ENCODE measurements at places on chromosomes 6 and 20.

- no peak for DNase-seq
These were observed 76.1 kb upstream of the FOXQ1 start for GRCh38 chr6:1235825-1236224.

DNA sequence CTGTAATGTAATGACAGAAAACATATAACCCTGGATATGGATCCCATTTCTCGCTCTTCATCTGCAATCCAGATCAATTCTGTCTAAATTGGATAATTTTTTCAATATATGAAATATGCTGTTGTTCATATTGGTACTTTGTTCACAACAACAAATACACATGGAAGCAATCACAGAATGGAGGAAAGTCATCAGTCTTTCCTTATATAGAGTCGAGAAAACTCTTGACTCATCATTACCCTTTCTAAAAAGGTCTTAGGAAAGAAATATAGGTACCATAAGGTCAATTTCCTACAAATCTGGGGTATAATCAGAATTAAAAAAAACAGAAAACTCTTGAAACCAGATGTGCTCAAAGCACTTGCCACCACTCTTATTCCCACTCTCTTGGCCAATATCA is 677.6 kb upstream of the ID4 start:
- DNase-seq = no peak

DNA sequence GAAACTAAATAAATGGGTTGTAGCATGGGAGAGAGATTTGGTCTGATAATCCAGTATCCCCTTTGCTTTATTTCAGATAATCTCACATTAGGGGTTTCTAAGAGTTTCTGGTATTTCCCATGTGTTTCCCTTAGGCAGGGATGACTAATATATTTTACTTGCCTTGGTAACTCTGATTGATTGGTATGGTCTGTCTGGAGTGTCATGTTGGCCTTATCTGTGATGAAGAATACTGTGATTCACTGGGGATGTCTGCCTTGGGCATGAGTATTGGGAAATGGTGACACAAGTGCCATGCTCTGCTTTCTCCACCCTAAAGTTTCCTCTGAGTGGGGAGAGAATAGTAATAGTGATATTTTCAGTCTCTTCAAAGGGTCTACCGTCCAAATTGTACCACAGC is 10.1 kb downstream of the SLC22A2 start:
- no peak for DNase-seq

- no peak for DNase-seq
These were observed 178.6 kb downstream of the CDH26 start for GRCh38 chr20:60136645-60137401.

DNA sequence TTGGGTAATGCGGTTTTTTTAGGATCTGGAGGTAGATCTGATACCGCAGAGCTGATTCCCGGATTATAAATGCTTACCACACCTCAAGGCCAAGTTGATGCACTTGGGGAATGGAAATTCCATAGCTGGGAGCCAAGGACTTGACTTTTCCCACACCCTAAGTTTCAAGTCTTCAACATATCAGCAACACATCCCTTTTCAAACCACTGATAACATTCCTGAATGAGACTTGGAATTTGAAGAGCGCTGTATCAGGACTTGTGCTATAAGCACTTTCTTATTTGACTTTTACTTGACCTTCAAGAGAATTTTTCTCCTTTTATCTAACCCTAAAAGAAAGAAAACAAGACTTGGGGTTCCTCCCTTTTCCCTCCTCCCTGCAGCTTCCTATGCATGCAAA is 90.6 kb upstream of the NAA20 start:
- no peak for DNase-seq

DNA sequence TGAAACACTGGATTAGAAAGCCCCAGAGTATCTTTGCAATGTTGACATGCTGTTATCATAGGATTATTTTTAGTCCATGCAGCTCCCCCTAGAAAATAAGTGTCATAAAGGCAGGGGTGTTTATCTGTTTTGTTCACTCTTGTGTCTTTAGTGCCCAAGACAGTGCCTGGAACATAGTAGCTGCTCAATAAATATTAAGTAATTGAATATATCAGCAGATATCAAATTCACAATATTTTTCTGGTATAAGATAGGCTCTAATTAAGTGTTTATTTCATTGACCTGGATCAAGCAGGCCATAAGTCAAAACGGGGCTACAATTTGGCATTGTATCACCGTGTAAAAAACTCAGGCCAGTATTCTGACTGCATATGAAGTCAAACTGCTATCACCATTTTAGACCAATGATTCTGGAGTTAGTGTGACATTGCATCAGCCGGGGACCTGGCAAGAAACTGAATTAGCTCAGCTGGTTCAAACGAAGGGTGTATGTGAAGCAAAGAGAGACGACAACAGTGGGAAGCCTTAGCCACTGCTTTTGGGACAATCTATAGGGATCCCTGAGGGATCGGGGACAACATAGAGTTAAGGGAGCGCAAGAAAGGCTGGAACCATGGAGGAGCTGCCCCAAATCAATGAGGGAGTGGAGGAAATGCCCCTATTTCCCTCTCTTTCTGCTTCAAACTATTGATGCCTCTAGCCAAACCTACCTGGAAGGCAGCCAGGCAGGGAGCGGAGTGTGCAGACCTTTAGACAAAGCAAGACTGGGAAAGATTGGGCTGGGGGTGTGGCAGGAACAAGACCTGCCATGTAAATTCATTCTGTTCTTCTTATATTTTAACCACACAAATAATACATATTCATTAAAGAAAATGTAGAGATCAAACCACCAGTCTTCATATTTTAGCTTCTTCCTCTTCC is 112.2 kb downstream of the PLEKHG1 start:
- DNase-seq = no peak

GRCh38 chr20:13745784-13746183 is 38.9 kb downstream of the ESF1 start:
- DNase-seq = no peak

DNA sequence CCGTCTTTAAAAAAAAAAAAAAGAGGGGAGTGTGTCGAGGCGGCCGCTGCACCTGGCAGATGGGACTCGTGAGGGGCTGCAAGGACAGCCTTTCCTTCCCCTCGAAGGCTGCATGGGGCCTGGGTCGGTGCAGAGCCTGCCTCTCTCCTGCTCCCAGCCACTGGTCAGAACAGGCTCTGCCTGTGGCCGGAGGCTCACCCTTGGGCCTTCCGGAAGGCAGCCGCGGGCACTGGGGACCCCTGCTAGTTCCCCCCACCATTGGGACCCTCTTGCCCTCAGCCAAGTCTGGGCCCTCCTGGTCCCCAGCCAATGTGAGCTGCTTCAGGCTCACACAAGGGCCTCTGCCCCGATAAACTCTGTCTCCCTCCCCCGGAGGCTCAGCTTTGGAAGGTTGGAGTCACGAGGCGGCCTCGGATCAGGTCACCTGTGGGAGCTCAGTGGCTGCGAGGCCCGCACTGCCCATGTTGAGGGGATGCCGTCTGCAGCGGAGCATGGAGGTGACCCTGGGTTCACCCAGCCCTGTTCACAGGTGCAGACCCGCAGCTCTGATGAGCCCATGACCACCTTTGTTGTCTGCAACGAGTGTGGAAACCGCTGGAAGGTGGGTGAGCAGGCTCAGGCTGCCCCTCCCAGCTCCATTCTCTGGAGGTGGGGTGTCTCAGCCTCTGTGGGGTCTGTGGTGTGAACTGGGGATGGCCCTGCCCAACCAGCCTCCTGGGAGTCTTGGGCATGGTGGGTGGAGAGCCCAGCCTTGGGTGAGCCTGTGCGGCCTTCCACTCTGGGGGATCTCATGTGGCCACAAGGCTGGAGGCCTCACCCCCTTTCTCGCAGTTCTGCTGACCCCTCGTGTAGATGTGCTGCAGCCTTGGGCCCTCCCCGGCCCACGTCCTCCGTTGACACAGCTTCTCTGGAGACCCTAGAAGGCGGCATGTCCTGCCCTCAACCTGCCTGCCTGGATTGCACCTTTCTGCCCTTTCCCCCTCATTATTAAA is 7.7 kb downstream of the RGS19 start:
- DNase-seq = no peak

- DNase-seq = no peak
These were observed 38.0 kb downstream of the PDE10A start for GRCh38 chr6:165624871-165625639.

- no peak for DNase-seq
These were observed 333.2 kb upstream of the PLCB4 start for GRCh38 chr20:8735674-8736073.

DNA sequence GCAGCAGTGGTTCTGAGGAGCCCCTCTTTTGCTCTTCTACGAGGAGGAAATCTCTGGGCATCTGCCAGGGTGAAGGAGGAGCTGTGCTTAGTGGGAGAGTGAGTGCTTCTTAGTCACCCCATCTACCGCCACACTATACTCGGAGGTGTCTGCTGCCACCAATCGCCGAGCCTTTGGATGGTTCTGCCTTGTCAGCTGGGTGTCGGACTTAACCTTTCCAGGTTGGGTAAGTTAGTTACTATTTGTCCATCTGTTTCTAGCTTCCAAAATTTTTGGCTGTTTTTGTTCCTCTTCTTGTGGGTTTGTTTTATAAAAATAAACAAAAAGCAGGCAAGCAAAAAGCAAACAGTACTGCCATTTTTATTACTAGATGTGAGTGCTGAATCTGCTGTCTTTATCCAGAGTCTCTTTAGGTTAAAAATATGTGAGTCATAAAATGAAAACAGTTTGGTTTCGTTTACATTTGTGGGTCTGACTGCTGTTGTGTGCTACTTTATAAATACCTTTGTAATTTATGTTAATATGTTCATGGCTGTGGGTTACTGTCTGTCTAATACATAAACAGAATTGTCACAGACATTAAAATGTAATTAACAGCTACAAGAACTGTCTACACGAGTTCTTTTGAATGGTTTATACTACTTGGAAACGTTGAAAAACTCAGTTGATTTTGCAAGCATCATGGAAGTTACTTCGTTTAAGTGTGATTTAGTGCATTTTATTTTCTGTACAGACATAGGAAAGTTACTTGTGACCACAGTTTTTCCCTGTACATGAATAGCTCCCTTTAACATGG is 89.2 kb downstream of the ARID1B start:
- no peak for DNase-seq

DNA sequence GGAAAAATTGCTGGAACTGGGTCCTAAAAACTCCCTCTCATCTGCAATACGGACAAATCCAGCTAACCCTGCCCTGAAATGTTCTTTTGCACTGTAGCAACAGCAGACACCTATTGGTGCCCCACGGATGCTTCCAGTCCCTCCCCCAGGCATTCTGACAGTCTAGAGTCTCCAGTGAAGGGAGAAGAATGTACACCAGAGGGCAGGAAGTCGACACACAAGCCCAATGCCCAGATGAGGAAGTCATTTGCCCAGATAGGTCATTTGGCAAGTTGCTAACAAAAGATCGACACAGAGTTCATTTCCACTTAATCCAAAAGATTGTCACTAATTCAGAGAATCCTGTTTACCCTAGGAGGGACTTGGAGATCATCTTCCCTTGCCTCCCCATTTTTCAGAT is 293.0 kb upstream of the PRDM1 start:
- no peak for DNase-seq

DNA sequence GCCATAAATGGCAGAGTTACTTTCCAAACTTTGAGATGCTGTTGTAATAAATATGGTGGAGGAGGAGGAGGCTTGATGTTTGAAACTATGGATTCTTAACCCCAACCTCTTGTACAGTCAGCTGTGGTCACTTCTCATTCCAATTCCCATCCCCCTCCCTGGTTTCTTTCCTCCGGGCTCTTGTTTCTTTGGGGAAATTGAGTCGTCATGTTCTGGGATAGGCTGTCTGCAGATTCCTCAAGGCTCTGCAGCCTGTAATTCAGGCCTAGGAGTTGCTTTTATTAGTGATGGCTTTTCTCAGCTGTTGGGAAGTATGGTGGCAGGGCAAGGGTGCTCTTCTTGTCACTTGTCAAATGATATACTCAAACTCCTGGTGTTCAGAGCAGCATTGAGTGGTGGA is 2.6 kb downstream of the PTK7 start:
- DNase-seq = no peak

DNA sequence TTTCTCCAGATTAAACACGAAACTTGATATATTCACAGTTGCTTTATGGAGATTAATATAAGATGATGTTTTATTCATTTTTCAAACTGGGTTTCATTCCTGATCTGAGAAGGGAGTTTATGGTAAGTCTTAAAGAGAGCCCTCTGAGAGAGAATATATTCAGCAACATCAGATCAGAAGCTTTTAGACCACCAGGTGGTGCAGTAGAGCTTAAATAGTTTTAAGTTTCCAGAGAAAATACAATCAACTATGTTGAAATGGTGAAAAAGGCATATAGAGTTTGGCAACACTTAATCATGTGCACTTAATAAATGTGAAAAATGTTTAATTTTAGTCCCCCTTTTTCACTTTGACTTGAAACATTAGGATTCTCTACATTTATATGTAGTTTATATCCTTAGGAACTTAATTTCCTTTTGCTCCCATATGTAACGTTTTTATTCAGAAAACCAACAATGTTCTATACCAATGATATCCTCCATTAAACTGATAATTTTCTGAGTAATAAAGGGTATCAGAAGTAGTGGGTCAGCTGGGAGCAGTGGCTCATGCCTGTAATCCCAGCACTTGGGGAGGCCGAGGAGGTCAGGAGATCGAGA is 86.4 kb upstream of the CLDN20 start:
- DNase-seq = peak; percentile 76

DNA sequence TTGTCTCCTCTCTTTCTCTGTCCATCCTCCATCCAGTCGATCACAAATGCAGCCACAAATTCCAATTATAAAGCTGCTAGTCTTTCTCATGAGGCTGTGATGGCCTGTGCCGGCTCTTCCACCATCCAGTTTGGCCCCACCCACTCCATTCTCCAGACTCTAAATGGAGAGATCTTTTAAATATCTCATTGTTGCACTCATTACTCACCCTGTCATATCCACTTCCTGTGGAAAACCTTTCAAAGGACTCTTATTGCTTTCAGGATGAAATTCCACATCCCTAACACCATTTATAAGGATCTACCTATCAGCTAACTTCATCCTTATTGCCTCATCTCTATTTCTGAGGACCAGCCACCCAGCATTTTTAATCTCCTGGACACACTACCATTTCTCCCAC is 70.6 kb downstream of the NRN1 start:
- DNase-seq = no peak

- no peak for DNase-seq
These were observed 22.2 kb downstream of the SAMHD1 start for GRCh38 chr20:36929290-36929689.

- DNase-seq = peak; percentile 12
These were observed 39.7 kb downstream of the TGM2 start for GRCh38 chr20:38125157-38126056.

DNA sequence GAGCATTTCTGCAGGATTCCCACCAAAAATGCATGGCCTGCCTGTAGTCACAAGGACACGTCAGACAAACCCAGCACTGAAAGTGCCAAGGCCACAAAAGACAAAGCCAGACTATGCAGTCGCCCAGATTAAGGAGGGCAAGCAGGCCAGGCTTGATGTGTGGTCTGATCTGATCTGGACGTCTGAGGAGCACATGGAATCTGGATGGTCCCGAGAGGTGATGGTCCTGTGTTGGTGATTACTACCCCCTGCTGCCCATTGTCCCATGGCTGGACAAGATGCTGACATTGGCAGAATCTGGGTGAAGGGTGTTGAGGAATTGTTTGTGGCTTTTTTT is 17.1 kb downstream of the NPEPL1 start:
- DNase-seq = no peak

- DNase-seq = no peak
These were observed 46.1 kb downstream of the MYO6 start for GRCh38 chr6:75794954-75795739.

- DNase-seq = peak; percentile 42
These were observed 2.0 kb upstream of the PLCG1 start for GRCh38 chr20:41135187-41135887.

- DNase-seq = no peak
These were observed 252.2 kb upstream of the PDE10A start for GRCh38 chr6:165915022-165915770.

Measured in NCI-H1694 (cell line).